T-helper 17 cell (primary cell): ENCODE measurements at places on chromosomes 1 and 21.

DNA sequence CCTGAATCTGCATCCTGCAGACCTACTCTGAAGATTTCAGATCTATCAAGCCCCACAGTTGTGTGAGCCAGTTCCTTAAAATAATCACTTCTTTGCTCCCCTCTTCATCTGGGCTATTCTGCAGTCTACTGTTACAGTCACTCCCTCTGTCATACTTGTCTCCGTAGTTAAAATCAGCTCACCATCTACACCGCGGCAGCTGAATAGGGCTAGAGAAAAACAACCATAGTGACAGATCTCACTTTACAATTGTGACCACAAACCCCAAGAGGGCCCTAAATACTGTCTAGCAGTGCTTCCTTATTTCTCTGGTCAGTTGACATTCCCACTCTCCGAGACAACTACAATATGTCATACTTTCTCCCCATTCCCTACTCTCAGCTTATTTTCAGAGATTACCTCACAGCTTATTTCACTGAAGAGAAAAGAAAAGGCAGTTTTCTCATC, 12.9 kb downstream of the DESI2 start:
- DNase-seq: no peak

DNA sequence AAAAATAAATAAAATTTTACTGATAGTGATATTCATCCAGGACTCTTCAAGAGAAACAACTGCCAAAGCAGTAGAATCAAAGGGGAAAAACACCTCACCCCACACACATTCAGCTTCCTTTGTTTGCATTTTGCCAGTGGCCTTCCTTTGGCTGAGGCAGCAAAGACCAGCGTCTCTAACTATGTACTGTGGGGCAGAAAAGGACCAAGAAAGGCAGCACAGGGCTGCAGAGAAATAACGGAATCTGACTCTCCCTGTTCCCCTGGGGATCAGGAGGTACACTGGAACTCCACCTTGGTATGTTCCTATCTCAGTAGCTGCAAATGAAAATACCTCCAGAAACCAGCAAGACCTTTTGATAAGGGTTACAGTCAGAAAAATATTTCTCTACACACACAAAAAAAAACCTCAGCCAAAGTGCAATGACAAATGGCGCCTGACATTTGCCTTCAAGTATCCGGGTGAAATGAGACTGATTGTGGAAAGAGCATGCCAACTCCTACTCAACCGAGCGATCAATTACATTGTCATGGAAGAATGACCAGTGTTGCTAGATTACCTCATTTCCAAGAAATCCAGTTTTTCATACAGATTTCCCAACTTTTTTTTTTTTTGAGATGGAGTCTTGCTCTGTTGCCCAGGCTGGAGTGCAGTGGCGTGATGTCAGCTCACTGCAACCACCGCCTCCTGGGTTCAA, 50.9 kb downstream of the TARBP1 start:
- no peak for DNase-seq

GRCh38 chr1:73160759-73161158, 878.4 kb upstream of the NEGR1 start:
- no peak for DNase-seq

DNA sequence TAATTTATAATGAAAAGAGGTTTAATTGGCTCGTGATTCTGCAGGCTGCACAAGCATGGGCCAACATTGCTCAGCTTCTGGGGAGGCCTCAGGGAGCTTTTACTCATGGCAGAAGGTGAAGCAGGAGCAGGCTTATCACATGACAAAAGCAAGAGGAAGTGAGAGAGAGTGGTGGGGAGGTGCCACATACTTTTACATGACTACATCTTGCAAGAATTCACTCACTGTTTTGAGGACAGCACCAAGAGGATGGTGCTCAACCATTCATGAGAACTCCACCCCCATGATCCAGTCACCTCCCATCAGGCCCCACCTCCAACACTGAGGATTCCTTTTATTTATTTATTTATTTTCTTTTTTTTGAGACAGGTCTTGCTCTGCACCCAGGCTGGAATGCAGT, 5.5 kb upstream of the PLEKHM2 start:
- no peak for DNase-seq

DNA sequence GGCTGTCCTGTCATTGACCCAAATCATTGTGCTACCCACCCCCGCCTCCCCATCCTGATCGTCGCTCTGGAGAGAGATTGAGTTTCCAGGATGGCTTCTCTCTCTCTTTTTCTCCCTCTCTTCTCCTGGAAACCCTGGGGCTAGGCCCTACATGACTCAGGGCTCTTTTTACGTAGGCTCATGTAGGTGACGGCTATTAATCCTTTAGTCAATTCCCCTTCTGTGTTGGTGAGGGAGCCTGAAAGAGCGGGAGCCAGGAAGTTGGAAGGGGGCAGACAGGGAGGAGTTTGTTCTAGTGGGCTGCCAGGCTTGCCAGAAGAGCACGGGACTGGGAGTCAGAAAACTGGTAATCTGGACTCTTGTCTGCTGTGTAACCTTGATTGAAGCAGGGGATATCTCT, 9.7 kb downstream of the ATP2B4 start:
- no peak for DNase-seq

DNA sequence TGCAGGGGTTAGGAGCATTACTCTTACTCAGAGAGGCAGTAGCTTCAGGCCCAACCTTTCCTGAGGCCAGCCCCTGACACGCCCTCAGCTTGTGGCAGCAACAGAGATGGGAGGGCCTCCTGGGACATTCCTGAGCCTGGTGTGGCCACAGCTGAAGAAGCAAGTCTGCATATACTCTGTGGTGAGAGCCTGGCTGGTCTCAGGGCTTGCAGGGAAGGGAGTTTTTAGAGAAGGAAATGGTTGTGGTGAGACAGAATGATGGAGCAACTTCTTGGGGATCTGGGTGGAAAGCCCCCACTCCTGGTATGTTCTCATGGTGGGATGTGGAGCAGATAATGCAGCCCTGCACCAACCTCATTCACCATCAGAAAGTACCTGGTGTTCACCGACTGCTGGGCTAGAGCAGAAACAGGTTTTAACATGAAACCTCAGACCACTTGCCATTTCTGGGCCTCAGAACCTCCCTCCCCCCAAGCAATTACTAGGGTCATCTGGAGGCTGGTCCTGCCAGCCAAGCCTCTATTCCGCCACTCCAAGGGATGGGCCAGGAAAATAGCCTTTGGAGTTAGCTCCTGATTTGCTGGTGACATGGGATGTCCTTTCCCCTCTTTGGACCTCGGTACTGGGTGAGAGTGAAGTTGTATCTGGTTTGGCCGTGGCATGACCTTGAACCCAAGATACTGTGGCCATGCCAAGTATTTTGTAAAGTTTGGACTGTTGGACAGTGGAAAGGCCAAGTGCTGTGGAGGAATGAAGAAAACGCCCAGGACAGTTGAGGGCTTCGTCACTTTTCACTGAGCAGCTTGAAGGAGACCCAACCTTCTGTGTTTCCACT, 28.1 kb upstream of the RNF19B start:
- peak; percentile 65 for DNase-seq

DNA sequence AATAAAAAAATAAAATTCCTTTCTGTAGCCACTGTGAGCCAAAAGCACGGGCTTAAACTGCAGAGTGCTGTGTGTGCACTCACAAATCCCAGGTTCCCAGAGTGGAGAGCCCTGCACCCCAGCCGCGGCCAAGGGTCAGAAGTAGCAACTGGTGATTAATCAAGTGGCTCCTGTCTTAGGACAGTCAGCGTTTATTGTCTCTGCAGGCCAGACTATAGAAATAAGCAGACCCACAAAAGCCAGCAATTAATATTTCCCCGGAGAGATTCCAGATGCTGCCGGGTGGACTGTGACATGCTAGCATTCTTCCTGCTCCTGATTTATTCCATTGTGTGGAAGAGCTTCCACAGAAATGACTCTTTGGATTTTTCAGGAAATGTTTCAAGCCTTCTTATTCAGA, 412.2 kb downstream of the KIF26B start:
- DNase-seq: no peak

DNA sequence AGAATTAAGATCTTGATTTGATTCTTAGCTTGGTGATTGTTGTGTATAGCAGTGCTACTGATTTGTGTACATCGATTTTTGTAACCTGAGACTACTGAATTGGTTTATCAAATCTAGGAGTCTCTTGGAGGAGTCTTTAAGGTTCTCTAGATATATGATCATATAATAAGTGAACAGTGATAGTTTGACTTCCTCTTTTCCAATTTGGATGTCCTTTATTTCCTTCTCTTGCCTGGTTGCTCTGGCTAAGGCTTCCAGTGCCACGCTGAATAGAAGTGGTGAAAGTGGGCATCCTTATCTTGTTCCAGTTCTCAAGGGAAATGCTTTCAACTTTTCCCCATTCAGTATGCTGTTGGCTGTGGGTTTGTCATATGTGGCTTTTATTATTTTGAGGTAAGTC, 61.5 kb upstream of the LYST start:
- no peak for DNase-seq

- DNase-seq: no peak
Measured at GRCh38 chr1:165364568-165365133, 8.1 kb upstream of the LMX1A start.

DNA sequence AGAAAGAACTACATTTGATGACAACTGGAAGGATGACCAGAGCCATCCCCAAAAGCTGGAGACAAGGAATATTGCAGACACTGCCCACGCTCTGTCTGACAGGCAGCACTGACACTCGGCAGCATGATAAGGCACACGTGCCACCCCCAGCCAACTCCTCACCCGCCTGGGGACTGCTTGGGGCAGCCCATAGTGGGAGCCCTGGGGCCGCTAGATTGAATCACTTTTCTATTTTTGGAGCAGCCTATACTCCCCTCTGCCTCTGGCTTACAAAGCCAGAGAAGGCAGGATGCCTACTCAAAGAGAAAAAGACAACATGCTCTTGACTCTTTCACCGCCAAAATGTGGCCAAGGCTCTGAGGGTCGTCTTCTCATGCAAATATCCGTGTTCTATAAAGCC, 1.3 kb downstream of the SMG5 start:
- no peak for DNase-seq

DNA sequence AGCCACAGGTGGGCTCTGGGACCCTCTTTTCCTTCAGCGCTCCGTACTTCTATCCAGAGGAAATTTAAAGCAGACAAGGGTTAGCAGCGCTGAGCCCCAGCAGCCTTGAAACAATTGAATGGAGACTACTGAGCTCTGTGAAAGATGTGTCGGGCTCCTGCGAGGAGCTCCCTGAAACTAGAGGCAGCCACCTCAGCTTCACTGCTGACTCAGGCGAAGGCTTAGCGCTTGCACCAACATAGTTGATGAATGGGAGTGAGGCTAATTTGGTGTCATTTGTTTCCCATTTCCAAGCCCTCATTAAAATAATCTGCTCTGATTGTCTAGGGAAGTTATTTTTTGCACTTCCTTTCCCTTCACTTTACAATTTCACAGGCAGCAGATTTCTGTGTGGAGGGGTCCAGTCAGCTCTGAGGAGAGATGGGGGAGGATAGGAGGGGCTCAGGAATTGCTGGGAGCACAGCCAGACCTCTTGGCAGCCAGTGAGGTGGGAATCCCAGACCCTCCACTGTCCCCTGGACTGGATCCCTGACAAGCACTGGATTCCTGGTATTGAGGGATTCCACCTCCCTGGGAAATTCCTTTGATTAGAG, 398.9 kb upstream of the PLXNA2 start:
- DNase-seq: no peak

GRCh38 chr1:150410582-150411101, 46.7 kb downstream of the RPRD2 start:
- DNase-seq: no peak

GRCh38 chr1:184838504-184838951, 83.9 kb upstream of the EDEM3 start:
- peak; percentile 20 for DNase-seq

DNA sequence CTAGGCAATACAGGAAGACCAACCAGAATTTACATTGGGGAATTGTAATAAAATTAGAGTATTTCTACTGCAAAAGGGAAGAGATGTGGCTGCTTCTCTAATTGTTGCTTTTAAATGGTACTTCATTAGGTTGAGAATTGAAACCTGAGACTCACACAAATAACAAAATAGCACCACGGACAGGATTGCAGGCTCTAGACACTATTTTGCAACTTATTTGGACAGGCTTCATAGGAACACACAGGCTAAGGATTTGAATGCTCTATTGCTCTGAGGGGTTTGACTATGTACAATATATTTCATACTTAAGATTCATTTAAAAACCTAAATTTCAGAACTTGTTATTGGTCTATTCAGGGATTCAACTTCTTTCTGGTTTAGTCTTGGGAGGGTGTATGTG, 79.6 kb downstream of the ATP1B1 start:
- DNase-seq: no peak

- DNase-seq: no peak
Measured at GRCh38 chr1:199218065-199218464, 579.2 kb downstream of the PTPRC start.

GRCh38 chr1:2126331-2127186, 68.0 kb downstream of the FAAP20 start:
- DNase-seq: peak; percentile 5

DNA sequence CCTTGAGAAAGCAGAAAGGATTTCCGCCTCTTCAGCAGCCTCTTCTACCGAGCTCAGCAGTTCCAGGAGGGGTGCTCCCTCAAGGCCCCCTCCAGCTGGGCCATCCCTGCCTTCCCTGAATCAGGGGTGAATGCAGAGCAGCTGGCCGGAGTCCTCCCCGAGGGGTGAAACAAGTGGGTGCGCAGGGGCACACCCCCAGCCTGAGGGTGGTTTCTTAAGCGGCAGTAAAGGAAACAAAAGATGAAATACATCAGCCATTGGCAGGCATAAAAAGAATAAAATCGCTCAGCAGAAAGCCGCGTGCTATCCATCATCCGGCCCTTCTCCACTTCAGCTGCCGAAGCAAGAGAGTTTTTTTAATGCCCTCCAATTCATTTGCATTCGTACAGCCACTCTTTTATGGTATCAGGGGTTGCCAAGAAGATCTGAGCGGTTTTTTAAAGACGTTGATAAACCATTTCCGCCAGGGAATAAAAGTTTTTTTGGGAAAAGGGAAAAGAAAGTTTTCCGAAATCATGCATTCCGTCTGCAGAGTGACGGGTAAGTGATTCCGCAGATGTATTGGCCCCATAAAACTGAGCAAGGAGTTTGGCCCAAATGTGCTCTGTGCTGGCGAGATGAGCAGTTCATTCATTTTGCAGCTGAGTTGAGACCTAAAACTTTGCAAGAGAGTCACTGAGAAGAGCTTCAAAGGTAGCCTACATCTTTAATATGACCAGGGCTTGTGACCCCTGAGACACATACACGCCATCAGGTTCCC, 73.7 kb upstream of the ZC3H12A start:
- no peak for DNase-seq

GRCh38 chr1:17909634-17910033, 154.5 kb downstream of the ACTL8 start:
- no peak for DNase-seq

GRCh38 chr1:228317411-228317828, 89.2 kb downstream of the TRIM11 start:
- DNase-seq: peak; percentile 6

GRCh38 chr1:20634594-20635084, 1.4 kb downstream of the PINK1 start:
- peak; percentile 16 for DNase-seq
